Progenitor cell of endocrine pancreas (in vitro differentiated cells): ENCODE measurements at places on chromosomes 6 and 20.

GRCh38 chr6:79269877-79270276, 35.4 kb upstream of the HMGN3 start:
- no peak for DNase-seq

DNA sequence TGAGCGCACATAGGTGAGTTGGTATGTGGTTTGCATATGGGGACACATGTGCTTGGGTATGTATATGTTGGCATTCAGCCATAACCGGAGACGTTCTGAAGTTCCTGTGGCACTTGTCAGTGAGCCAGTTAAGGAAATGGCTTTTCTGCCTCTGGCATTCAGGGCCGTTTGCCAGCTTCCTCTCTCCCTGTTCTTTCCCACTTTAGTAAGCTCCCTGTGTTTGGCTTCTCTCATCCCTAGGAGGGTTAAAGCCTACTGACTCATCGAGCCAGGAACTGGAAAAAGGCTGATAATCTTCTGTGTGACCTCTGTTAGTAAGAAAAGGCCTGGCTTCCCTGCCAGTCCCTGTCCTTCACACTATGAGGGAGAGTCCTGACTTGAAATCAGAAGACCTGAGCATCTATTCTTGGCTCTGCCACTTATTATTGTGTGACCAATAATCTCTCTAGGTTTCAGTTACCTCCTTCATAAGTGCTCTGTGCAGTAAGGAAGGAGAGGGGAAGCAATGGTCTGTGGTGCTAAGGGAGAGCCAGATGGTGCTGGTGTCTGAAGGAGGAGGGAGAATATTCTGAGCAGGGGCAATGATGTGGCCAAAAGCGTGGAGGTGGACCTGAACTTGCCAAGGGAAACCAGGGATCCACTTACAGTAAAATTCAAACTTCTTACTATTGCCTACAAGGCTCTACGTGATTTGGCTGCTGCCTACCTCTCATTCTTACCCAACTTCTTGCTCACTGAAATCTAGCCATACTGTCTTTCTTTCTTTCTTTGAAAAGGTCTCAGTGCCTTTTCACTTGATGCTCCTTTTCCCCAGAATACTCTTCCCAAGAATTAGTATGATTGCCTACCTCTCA, 31.4 kb downstream of the ACSS2 start:
- DNase-seq, result no peak

GRCh38 chr20:42957704-42958095, 232.0 kb downstream of the PTPRT start:
- DNase-seq, result no peak

DNA sequence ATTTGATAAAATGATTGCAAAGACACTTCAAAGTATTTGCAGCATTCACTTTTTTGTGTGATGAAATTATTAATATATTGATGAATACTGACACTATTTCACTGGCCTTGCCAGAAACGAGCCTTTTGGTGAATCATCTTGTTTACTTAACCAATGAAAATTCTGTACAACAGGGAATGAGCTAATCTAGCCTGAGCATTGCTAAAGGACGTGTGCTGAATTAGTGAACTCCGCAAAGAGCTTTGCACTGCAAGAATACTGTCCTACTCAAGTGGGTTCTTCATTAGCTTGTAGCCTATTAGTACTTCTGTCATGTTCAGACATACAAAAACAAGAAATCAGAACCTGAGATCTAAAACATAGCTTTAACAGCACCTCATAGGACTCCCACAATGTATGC, 172.0 kb upstream of the NRSN1 start:
- DNase-seq, result no peak

DNA sequence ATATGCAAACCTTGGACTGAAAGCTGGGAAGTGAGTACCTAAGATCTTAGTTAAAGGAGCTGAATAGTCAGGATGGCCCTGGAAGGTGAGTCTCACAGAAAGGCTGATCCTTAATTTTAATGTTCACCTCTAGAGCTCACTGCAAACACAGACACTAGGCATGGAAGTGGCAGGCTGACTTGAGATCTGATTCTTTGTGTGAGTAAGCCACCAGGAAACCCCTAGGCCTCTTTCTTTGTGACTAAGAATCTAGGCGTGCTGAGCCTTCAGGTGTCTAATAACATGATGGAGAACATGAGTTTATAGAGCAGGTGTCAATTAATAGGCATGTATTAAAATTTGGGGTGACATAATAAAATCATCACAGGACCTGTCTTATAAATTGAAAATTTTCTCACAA, 642.2 kb downstream of the EYS start:
- no peak for DNase-seq

GRCh38 chr6:150175586-150176151, 32.8 kb downstream of the PPP1R14C start:
- DNase-seq, result no peak

DNA sequence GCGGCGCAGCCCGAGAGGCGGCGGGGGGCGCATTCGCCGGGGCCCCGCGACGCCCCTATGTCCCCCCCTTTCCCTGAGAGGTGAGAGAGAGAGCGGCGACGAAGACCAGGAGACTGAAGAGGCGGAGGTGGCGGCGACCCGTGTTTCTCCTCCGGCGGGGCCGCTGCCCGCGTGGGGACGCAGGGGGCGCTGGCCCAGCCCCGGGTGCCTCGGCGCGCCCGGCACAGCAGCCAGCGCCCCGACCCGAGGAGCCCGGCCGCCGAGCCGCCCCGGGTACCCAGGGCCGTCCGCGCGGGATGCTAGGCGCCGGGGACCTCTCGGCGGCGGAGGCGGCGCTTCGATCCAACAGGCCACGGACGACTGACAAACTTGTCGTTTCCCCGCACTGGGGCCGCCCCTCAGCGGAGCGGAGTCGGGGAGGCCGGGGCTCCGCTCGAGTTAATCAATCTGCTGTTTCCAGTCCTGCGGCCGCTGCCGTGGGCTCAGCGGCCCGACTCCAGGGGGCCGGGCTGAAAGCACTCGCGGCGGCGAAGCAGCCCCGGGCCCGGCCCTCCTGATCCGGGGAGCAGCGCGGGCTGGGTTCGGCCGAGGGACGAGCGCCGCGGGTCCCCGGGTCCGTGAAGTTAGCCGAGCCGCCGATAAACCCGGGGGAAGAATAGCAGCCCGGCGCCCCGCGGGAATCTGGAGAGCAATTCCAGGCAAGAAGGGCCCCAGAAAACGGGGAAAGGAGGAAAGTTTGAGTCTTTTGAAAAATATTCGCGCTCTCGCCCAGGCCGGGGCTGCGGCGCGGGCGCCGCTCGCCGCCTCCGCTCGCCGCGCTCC, 631 bp downstream of the MDGA1 start:
- DNase-seq, result peak; percentile 40

DNA sequence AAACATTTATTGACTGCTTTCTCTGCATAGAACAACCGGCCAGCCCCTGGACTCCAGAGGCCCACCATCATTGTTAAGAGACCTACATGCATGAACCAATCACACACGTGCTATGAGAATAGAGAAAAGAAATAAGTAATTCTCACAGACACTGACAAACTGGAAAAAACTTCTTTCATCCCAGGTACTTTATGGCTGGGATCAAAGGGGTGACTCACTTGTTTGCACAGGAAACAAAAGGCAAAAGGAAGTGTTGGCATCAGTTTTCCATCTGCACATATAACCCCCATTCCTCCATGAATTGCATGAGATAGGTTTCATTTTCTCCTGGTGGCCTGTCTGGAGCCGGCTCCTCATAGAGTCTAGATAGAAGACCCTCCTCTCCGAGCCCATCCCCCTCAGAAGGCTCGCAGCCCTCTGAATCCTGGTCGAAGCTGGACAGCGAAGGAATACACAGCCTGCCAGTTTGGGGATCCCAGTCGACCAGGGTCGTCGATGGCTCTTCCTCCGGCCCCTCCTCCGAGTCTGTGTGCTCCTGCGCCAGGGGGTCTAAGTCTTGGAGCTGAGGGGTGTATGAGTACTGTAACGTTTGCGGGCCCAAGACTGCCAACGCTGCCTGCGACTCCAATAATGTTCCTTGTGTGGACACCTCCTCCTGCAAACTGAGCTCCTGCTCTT, 43.3 kb downstream of the IL20RA start:
- no peak for DNase-seq

- DNase-seq, result no peak
Measured at GRCh38 chr20:10793766-10794165, 120.0 kb upstream of the JAG1 start.

DNA sequence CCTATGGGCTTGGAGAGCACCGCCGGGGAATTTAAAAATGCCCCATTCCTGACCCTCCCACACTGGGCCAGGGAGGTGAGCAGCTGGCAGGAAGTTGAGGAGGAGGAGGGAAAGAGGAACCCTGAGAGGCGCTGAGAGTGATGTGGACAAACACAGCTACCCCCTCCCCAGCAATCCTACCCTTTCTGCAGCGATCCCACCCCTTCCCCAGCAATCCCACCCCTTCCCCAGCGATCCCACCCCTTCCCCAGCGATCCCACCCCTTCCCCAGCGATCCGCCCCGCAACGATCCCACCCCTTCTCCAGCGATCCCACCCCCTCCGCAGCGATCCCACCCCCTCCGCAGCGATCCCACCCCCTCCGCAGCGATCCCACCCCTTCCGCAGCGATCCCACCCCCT, 111.6 kb downstream of the SYCP2 start:
- DNase-seq, result no peak

GRCh38 chr6:44485601-44486401, 98.3 kb downstream of the CDC5L start:
- no peak for DNase-seq

DNA sequence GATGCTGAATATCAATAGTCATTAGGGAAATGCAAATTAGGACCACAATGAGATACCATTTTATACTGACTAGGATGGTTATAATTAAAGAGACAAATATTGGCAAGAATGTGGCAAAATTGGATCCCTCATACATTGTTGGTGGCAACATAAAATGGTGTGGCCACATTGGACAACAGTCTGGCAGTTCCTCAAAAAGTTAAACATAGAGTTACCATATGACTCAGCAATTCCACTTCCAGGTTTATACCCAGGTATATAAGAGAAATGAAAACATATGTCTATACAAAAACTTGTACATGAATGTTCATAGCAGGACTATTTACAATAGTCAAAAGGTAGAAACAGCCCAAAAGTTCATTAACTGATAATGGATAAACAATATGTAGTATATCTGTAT, 2.0 kb upstream of the CRIP3 start:
- no peak for DNase-seq

GRCh38 chr20:23453549-23454543, 1.2 kb upstream of the CST11 start:
- DNase-seq, result no peak

- no peak for DNase-seq
Measured at GRCh38 chr20:53582574-53583351, 10.9 kb downstream of the ZNF217 start.

DNA sequence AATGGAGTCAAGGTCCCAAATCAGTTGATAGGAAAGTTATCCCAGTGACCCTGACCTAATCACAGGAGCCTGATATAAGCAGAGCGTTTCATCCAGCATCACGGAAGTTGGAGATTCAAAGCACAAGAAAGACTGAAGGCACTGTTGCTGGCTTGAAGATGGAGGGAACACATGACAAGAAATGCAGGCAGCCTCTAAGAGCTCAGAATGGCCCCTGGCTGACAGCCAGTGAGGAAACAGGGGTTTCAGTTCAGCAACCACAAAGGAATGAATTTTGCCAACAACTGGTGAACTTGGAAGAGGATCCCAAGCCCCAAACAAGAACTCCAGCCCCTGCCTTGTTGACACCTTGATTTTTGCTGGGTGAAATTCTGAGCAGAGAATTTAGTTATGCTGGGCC, 778.5 kb downstream of the MAFB start:
- DNase-seq, result no peak

- DNase-seq, result no peak
Measured at GRCh38 chr6:166423051-166423745, 40.5 kb upstream of the MPC1 start.

DNA sequence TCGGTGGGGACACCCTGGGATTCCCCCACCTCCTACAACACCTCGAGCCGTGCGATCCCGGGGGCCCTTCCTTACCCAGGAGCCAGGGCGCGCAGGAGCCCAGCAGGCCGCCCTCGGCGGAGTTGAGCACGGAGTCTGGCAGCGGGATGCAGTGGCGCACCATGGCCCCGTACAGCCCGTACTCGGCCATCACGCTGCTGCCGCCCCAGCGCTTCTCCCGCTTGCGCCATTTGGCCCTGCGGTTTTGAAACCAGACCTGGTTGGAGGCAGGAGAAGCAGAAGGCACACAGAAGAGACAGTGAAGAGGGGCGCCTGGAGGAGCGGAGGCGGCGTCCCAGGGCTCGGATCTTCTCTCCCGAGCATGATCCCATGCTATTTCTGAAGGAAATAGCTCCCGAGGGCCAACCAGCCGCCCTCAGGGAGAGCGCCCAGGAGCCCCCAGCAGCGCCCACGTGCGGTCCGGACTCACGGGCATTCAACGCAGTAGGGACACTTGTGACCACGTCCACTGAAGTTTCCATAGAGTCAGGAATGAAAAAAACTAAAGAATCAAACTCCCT, 4.3 kb downstream of the VSX1 start:
- no peak for DNase-seq

- DNase-seq, result no peak
Measured at GRCh38 chr20:40314278-40314677, 374.8 kb downstream of the MAFB start.

- DNase-seq, result no peak
Measured at GRCh38 chr6:64926051-64926450, 781.0 kb downstream of the EYS start.

- no peak for DNase-seq
Measured at GRCh38 chr20:9686866-9687265, 152.0 kb downstream of the PAK5 start.

GRCh38 chr20:41086402-41087324, 50.7 kb upstream of the PLCG1 start:
- no peak for DNase-seq

- DNase-seq, result no peak
Measured at GRCh38 chr6:31478186-31478950, 19.6 kb upstream of the MICB start.

- no peak for DNase-seq
Measured at GRCh38 chr6:105733556-105734162, 330.8 kb upstream of the PREP start.

- DNase-seq, result no peak
Measured at GRCh38 chr6:151034825-151035781, 169.6 kb downstream of the MTHFD1L start.

DNA sequence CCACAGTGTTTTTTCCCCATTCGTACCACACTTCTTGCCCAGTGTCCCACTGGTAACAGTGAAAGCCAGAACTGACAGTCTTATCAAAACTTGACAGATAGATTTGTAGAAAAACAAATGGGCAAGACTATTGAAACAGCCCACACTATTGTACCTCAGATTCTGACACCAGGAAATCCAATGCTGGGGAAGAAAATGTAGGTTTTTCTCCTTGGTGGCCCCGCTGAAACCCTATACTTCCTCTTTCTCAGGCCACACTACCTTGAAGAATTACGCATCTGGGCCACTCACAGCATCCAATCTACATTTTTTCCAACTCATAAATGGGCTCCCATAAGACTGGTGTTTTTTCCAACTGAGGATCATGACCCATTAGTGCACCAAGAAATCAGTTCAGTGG, 90.9 kb upstream of the HDDC2 start:
- no peak for DNase-seq

GRCh38 chr6:57303931-57304681, 13.3 kb upstream of the PRIM2 start:
- DNase-seq, result no peak

- DNase-seq, result no peak
Measured at GRCh38 chr20:4918473-4918872, 82.8 kb downstream of the SLC23A2 start.
